NCI-H1417 treated with DMSO at 0.1 percent for 48 hours (cell line): ENCODE measurements at places on chromosomes 4 and X.

DNA sequence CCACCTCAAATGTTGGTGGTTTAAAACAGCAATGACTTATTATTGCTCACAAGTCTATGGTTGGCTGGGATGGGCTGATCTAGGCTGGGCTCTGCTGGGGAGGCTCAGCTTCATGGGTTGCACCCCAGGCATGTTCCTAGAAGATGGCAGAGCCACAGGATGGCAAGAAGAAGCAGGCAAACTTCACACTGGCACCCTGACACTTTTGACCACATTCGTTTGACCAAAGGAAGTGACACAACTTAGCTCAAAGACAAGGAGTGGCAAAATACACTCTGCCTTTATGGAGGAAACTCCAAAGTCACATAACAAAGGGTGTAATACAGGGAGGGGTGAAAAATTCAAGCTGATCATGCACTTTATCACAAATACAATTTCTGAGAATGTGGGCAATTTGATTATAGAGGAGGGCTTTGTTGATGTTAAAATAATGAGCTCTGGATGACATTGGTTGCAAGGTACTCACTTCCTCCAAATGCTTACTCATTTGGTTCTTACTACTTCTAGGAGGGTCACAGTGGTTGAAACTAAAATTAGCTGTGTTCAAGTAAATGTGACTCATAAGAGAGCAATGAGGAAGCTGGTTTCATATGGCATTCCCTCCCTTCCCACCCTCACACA lies 249.2 kb upstream of the RPS6KA3 start:
- DNase-seq = no peak

DNA sequence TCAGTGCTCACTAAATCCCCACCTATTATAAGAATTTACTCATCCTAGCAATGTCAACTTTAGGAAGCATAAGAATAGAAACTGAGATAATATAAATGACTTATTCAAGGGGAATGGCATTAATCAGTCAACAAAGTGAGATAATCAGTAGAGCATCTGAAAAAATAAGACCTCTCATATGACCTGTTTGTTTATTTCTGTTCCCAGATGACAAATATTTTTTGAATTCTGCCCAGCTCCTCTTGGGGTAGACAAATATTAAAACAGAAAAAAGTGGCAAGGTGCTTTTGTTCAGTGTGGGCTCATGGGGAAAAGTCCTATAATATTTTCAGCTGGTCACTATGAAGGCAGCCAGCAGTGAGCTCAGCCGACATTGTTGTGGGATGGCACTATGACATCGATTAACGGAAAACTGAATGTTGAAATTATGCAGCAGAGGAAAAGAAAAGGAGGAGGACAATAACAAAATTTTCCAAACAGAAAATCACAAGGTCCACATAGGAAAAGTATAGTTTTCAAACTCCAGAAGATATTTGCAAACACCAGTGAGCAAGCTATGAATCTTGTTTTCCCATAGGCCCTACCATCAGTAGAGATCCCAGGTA lies 109.6 kb downstream of the ANXA3 start:
- DNase-seq = no peak

- no peak for DNase-seq
Measured at GRCh38 chr4:100960232-100960631, 387.1 kb downstream of the PPP3CA start.

- DNase-seq = no peak
Measured at GRCh38 chrX:122055460-122055859, 1008.0 kb downstream of the GLUD2 start.

DNA sequence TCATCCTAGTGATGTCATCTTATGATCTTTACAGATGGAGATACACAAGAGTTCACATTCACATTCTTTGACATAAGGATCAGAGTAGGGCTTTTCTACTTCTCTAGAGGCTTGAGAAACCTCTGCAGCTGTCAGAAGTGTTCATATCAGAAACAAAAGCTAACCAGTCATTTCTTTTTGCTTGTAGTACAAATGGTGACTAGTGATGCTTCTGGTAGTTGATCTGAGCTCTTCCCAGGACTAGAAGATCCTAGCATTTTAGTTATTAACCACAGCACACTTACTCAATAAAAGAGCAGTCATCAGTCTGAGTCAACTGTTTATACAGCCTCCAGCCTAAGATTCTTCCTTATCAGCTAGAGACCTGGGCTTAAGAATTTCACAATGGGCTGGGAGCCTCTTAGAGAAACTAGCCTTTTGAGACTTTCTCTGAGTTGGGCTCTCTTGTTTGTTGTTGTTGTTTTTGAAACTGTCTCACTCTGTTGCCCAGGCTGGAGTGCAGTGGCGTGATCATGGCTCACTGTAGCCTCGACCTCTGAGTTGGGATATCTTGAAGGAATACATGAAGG lies 84.1 kb downstream of the TMEM164 start:
- DNase-seq = no peak

DNA sequence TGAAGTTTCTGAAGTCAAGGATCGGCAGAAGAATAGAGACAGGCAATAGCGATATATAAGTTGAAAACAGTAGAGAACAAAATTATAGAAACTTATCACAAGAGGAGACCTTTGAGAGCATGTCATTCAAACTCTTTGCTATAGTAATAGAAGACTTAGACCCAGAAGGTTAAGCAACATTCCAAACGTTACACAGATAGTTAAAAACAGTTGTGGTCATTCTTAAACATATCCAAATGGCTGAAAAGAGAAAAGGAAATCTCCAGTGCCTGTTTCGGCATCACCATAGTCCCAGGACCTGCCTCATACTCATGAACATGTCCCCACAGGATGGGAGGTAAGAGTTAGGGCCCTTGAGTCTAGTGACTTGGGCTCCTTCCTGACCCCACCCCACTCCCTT lies 258.1 kb upstream of the NOCT start:
- DNase-seq = no peak

DNA sequence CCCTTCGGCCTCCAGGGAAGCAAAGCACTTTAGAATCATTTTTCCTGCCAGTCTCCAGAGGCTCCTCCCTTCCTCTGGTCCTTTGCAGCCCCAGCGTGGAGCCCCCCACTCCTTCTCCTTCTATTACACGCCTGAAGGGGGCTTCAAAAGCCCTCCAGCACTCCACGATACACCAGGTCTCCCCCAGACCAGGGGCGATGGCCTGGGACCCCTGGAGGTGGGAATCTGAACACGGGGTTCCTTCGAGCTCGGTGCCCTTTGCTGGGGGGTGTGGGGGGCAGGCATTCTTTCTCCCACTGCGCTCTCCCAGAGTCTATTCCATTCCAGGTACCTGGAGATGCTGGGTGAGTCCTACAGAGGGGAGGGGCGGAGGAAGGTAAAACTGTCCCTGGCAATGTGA lies 97.6 kb downstream of the HMX1 start:
- no peak for DNase-seq

- DNase-seq = no peak
Measured at GRCh38 chrX:39577206-39577984, 520.4 kb downstream of the BCOR start.

- DNase-seq = no peak
Measured at GRCh38 chrX:47179221-47179927, 14.3 kb upstream of the UBA1 start.

DNA sequence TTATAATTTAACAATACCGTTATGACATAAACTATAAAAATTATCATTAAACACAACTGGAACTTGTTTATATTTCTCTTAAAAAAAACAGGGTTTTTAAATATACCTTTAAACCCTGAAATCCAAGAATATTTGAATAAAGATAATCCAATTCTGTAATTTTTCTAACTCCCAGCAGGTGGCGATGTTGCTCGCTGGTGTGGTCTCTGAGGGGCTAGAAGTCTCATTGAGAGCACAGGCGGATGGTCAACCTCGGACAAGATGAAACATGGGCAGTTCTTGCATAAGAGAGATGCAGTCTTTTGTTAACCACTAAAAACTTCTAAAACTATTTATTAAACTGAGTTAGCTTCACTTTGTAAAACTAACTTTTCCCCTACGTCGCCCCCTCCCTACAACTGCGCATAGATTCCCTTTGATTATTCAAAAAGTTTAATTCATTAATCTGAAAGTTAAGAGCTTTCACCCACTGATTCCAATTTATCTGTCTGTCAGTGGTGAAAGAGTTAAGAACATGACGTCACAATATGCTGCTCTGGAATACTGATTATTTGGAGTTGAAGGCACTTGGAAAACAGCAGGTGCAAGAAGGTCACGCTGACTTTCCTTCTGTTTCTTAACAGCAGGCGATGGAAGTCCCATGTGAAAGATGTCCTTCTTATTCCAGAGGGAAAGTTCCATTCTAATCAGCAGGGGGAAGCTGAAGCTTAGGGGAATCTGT lies 29.5 kb downstream of the DMP1 start:
- DNase-seq = peak; percentile 0

DNA sequence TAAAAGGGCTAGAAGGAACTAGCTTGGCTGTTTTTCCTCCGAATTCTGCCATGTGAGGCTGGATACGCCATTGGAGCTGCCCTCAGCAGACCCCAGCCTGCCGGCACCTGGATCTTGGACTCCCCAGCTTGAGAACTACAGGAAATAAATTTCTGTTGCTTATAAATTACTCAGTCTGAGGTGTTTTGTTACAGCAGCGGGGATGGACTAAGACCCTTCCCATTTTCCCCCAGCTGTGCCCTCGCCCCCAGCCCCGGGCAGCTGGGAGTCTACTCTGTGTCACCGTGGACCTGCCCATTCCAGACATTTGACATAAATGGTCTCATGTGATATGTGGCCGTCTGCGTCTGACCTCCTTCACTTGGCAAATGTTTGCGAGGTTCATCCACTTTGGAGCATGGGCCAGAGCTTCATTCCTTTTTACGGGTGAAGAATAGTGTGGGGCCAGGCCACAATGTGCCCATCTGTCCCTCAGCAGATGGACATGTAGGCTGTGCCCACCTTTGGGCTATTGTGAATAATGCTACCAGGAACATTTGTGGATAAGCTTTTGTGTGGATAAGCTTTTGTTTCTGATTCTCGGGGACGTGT lies 30.7 kb upstream of the SPON2 start:
- DNase-seq = no peak

- no peak for DNase-seq
Measured at GRCh38 chrX:153984351-153985178, 12.0 kb downstream of the TMEM187 start.

- no peak for DNase-seq
Measured at GRCh38 chrX:47579537-47579936, 2.7 kb upstream of the TIMP1 start.

DNA sequence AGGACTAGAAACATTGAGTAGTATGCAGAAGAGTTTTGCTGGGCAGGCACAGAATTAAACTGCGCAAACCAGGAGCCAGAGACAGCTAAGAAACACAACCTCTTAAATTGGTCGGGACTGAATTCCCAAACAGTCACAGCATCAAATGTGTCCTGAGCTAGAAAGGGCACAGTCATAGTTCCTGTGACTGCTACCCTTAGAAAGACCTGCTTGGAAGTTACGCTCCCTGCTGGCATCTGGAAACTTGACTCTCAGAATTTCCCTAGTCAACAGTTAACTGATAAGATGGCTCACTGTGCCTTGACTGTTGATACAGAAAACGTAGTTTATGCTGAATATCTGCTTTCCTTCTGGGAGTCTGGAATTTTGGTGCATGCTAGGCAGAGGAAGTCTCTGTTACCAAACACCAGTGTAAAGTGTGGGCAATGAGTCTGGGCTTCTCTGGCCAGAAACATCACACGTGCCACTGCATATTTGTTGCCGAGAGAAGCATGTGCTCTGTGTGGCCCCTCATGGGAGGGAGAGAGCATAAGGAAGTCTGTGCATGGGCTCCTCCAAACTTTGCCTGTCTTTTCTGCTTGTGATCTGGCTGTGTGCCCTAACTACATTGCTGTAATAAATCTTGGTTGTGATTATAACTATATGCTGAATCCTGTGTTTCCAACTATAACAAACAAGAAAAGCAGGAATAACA lies 11.6 kb upstream of the EOLA2 start:
- no peak for DNase-seq

GRCh38 chr4:97016186-97016907 lies 1126.9 kb downstream of the STPG2 start:
- DNase-seq = no peak

GRCh38 chr4:98332017-98332416 lies 70.8 kb downstream of the RAP1GDS1 start:
- no peak for DNase-seq

GRCh38 chr4:22672519-22672918 lies 20.2 kb upstream of the GBA3 start:
- no peak for DNase-seq

GRCh38 chrX:131711478-131711867 lies 167.6 kb downstream of the OR13H1 start:
- DNase-seq = no peak

- no peak for DNase-seq
Measured at GRCh38 chr4:29717287-29718057, 1002.7 kb upstream of the PCDH7 start.

DNA sequence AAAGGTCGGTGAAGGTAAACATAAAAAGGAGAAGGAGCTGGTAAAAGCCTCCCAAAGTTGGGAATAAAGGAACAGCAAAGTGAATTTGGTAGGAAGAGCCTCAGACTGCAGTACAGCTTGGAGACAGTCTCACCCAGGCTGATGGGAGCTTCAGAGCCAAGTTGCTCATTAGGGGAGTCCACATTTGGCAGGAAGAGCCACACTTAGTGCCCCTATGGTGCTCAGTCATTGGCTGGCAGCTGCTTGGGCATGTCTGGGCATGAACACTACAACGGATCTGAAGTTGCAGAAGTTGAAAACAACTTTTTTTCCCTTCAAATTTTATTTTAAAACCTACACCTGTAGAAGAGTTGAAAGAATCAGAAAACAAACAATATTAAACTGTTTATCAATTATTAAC lies 2497.3 kb downstream of the ARAP2 start:
- DNase-seq = no peak

DNA sequence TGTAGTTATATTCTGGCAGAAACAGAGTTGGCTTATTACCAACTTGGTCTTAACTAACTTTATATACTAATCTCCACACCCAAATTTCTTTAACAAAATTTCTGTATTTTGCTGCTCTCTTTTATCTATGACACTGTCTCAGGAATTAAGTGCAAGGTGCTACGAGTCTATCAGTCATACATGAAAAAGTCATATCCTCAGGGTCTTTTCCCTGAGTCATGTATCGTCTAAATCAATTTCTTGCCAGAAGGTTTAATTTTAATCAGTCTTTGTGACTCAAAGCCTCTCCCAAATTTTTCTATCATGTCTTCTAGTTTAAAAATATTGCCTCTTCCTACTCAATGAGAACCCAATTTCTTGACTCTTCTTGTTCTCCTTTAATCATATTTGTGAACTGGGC lies 1803.6 kb upstream of the PCDH7 start:
- no peak for DNase-seq

DNA sequence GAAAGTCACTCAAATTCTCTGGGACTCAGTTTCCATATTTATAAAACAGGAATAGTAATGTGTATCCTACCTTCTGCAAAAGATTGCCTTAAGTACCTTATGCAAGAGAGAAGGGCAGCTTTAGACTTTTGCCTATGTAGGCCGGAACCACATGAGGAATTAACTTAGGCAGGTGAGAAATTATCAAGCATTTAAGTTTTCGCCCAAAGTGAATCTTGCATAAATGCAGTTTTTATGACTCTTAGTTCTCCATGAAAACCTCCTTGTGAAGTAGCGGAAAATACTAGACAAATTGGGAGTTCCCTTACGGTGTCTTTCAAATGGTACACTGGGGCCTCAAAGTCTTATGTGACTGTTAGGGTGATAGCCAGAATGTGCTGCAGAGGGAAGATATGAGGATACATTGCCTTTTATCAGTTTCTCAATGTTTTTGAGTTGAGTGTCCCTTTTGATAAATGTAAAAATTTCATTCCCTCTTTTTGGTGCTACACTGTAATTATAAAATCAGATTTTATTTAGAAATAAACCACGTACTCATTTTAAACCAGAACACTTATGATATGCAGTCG lies 2.6 kb downstream of the SH2D1A start:
- no peak for DNase-seq

GRCh38 chr4:122739174-122739573 lies 6.7 kb downstream of the BBS12 start:
- DNase-seq = no peak
